AML-193 (cell line): ENCODE measurements at places on chromosomes 5 and 9.

DNA sequence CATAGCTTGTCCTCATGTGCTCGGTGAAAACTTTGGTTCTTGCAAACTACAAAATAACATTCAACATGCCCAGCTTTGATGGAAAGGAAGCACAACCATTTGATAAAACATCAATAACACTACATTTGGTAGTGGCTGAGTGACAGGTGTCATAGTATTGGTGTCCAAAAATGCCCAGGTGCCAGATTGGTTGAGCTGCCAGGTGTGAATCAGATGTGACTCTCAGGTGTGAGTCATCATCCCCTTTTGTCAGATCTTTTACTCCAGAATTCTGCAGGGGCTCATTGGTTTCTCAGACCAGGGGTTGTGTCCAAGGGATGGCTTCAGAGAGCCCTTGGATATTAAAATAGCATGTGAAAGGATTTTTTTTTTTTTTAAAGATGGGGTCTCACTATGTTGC is 22.5 kb upstream of the POMT1 start:
- DNase-seq = no peak

DNA sequence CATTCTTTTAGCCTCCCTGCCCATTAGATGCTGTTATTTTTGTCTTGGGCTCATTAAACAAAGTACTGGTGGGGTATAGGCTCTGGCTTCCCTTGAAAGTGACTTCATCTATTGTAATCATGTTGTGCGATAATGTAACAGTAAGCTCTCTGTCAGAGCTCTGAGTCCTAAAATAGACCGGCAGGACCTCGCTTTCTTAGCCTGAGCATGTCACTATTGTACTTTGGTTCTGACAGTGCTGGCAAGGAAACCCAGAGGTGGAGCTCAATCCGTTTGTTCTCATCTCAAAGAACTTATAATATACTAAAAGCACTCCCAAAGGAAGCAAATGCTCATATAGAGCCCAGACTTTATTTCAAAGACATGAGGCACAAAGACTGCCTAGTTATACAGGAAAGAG is 339.1 kb upstream of the CCNH start:
- DNase-seq = no peak

GRCh38 chr9:112135706-112136105 is 39.4 kb downstream of the SUSD1 start:
- no peak for DNase-seq

DNA sequence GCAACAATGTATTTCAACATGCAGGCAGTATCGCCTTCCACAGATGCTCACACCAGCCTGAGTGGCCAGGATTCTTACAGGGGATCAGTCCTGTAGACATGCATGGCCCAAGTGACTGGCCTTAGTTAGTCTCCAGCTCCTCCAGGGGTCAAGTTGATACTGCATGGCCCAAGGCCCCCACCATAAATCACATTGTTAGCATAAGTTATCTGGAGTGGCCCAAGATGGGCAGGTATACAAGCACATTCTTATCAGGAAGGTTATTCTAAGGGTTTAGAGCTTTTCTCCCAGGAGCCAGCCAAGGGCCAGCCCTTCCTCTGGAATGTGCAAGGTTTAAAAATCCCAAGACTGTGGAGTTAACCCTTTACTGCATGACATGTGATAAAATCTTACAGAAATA is 230.9 kb upstream of the NFIL3 start:
- no peak for DNase-seq

GRCh38 chr5:55577353-55578060 is 42.7 kb upstream of the PLPP1 start:
- no peak for DNase-seq

DNA sequence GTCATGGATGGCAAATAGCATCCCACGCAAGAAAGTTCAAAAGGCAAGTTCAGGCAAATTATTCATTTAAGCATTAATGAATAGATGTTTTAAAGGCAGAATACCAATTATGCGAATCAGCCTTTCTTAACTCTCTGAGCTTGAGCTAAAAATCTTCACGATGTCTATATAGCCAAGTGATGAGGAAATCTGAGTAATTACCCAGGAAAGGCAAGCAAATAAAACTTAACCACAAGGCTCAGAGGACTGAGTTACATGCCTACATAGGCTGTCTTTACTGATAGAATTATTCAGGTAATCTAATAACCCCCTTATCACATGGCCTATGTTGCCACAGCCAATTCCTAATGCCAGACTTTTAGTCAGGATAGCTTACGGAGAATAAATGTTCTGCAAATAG is 120.8 kb upstream of the MTAP start:
- no peak for DNase-seq

- DNase-seq = no peak
These were observed 86.6 kb downstream of the MUSK start for GRCh38 chr9:110755179-110755578.

GRCh38 chr5:59301727-59302126 is 591.8 kb downstream of the PDE4D start:
- DNase-seq = no peak

GRCh38 chr5:32692036-32692746 is 18.9 kb upstream of the NPR3 start:
- no peak for DNase-seq

DNA sequence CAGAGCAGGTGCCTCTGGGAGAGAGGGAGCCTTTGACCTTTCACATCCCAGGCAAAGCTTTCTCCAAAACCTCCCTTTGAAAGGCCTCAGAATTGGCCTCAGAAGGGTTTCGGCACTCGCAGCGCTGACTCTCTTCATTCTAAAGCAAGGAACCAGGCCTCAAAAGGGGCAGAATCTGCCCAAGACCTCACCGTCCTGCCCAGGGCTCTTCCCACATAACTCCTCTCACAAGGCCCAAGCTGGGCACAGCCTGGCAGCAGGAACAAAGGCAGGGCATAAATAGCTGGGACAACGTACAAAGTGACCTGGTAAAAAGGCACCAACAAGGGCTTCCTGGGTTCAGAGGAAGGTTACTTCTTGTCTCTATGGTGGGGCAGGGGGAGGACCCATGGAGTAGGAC is 166.3 kb upstream of the FSTL4 start:
- DNase-seq = no peak

DNA sequence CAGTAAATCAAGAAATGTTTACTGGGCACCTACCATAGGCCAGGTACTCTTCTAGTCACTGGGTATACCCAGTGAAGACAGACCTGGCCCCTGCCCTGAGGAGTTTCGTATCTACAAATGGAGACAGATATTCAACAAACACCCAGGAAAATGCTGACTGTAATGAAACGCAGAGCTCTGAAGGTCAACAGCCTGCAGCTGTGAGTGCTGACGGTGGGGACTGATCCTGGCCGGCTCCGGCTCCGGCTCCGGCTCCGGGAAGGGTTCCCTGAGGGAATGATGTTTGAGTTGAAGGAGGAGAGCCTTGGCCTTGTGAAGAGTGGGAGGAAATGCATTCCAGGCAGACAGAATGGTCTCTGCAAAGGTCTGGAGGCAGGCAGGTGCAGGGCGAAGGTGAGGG is 23.1 kb downstream of the FGFR4 start:
- no peak for DNase-seq

DNA sequence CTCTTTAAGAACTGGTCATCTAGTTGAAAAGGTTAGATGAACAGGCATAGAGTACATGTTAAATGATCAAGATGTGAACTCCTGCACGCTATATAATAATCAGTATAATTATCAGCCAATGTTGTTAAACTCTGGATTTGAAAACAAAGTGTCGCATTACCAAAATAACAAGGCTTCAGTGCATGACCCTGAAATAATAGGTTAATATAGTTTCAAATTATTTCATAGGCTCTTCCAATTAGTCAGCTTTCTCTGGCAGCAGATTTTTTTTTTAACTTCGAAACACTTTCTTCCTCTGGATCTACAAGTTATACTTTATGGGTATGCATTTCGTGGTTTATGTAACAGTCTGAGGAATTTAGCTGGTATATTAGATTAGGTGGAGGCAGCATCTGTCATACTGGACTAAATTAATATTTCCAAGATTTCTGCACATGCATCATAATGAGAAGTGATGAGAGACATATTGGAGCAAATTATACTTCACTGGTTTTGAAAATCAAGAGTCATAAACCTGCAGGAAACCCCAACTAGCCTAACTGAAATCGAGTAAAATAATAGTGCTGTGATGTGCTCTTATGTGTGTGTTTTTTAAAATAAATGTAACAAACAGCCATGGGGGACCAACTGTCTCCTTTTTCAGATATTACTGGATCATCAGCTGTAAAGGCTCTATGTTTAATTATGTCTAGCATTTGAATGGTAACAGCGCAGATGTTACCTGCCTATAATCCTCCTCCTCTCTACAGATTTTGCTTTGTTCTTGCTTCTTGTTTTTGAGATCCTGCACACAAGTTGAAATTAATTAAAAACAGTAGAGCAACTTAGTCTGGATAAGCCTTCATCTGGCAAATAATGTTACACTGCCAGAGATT is 85.9 kb upstream of the CKMT2 start:
- no peak for DNase-seq

GRCh38 chr5:112854651-112855050 is 6.4 kb upstream of the SRP19 start:
- no peak for DNase-seq

DNA sequence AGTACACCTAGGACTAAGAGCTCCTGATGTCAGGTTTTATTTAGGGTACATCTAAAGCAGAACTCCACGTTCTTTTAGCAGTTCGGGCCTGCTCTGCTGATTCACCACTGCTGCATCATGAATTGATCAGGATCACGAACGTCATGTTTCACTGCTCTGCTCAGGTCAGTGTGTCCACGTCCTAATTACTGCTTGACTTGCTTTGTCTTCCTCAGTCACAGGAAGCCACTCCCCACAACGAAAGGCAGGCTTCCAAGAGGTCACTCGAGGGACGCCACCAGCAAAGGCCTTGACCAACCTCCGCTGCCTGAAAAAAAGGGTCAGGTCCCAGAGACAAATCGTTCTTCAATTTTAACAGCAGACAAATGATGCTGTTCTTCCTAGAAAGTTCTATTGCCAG is 40.3 kb downstream of the CTNND2 start:
- DNase-seq = no peak

- DNase-seq = no peak
These were observed 2.1 kb downstream of the PCDHA12 start for GRCh38 chr5:140877262-140877581.

DNA sequence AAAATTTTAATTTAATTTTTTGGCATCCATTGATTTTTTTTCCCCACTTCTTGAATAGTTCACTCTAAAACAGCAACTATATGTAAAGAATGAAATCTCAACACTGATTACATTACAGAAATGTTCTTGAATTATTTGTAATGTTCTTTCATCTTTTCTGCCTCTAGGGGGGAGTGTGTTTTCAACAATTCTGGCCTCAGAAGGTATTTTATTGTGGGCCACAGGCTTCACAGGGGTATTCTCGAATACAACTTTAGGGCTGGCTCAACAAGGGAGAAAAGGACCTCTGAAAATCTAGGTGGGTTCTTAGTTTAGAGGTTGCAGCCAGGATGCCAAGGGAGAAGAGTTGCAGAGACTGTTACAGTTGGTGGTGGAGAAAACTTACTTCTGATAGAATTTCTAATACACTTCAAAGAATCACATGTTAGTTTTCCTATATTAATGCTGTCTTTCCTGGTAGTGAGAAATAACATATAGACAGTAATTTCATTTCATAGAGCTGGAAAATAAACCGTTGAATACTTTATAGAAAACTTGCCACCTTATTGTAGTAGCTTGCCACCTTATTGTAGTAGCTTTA is 3.6 kb upstream of the NPR3 start:
- peak; percentile 22 for DNase-seq

GRCh38 chr5:493119-493701 is 31.0 kb downstream of the SLC9A3 start:
- DNase-seq = no peak

GRCh38 chr5:93874080-93874479 is 132.7 kb upstream of the POU5F2 start:
- DNase-seq = no peak

- no peak for DNase-seq
These were observed 28.8 kb downstream of the FRMD3 start for GRCh38 chr9:83509402-83509801.

DNA sequence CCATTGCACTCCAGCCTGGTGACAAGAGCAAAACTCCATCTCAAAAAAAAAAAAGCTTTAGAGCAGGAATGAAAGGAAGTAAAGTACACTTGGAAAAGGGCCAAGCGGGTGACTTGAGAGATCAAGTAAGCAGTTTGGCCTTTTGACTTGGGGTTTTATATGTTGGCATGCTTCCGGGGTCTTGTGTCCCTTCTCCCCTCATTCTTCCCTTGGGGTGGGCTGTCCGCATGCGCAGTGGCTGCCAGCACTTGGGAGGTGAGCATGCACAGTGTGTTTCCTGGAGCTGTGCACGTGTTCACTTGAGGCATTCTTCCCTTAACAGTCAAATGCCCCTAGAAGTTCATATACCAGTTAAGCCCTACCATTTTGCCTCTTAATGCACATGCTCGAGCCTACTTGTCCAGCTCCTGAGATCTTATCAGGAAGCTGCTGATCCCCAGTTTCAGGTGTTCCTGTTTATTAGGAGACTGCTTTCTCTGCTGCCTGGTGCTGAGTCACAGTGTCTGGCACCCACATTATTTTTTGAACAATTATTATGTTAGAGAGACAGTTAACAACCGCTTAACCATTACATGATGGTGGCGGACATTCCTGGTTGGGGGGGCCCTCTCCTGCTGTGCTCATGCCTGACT is 32.6 kb upstream of the PRRC2B start:
- peak; percentile 26 for DNase-seq

DNA sequence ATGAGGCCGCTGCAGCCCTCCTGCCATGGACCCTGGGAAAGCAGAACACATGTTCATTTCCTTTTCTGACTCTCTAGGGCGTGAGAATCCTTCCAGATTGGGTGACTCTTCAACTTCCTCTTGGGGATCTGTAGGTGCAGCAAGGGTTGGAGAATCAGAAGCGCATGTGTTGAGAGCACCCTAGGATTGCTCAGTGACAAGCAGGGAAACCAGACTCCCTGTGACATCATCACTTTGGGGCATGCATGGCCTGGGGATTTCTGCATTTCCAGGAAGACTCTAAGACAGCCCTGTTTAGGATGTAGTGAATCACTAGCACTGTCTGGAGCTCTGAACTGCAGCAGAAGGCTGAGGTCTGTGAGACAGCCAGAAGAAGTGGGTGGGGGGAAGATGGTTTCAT is 15.1 kb upstream of the LCP2 start:
- peak; percentile 87 for DNase-seq

- no peak for DNase-seq
These were observed 67.9 kb upstream of the ANKRD55 start for GRCh38 chr5:56301069-56301468.

GRCh38 chr5:180141068-180141660 is 67.8 kb downstream of the RASGEF1C start:
- DNase-seq = no peak

- DNase-seq = peak; percentile 19
These were observed 104.9 kb downstream of the CFAP90 start for GRCh38 chr5:7745882-7746610.

DNA sequence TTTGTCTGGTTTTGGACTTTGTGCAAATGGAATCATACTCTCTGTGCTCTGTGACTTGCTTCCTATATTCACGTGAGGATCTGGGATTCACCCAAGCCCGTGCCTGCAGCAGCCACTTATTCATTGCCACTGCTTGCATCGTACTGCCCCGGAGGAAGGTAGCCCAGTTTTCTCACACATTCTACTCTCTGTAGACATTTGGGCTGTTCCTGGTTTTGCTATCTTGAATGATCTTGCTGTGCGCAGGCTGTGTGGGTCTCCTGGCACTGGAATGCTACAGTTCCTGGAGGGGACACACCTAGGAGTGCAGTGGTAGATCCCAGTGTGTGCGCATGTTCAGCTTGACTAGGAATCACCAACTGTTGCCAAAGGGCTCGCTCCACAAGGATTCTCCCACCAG is 99.2 kb upstream of the BOD1 start:
- DNase-seq = no peak

- DNase-seq = no peak
These were observed 26.9 kb downstream of the EXOC3 start for GRCh38 chr5:469752-470483.
